ENCODE measurements at places on chromosomes 16 and 17. TPM values are rescaled to one million over a fixed set of nuclear protein-coding genes. Genes with fewer than 3 reads are reported as not detected.

GRCh38 chr17:72614871-72615626 is 477.4 kb downstream of the SLC39A11 start:
- no peak for DNase-seq

- DNase-seq: no peak
Observed at GRCh38 chr16:84362471-84362941, 5.8 kb upstream of the ATP2C2 start.

IL17C gene
- 0.86 TPM for total RNA-seq

- DNase-seq: no peak
Observed at GRCh38 chr16:4679850-4680636, 13.3 kb upstream of the NUDT16L1 start.

DNA sequence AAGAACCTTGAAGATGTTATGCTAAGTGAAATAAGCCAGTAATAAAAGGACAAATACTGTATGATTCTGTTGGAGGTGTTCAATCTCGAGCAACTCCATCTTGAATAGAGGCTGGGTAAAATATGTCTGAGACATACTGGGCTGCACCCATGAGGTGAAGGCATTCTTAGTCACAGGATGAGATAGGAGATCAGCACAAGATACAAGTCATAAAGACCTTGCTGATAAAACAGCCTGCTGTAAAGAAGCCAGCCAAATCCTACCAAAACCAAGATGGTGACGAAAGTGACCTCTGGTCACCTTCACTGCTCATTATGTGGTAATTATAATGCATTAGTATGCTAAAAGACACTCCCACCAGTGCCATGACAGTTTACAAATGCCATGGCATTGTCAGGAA is 98.1 kb downstream of the RGS9 start:
- DNase-seq: no peak

- DNase-seq: no peak
Observed at GRCh38 chr16:50059111-50059510, 6.7 kb upstream of the HEATR3 start.

MMP2 gene
- not detected for total RNA-seq

DNA sequence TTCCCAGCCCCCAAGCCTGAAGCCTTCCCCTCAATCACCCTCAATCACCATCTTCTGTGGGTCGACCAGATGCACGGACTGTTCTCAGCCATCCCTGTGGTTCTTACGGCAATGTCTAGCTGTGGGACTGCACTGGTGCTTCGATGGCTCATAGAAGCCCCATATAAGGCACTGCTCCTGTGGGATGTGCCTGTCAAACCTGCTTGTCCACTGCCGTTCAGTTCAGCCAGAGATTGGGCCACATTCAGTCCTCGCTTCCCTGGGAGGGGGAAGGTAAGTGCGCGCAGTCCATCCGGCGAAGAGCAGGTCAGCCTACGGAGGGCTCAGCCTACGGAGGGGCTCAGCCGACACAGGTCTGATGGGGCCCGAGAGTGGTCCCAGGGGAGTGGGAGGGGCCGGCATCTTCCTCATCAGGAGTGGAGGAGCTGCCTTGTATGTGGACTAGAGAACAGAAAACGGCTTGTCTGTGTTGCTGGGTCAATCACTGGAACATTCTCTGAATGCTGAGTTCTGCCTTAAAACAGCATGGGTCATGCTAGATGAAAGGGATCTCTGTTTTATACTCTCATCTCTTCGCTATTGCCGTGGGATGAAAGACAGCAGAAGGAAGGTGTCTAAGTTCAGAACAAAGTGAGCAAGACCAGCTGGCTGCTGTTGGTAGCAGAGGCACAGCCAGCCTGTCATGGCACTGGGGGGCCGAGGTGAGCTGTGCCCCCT is at the start of gene CARD14:
Gene CARD14, plus strand, starts transcription at position 247 of the 717 bp plus-strand sequence. CDS start 11,409 bp downstream, outside the sequence.
- DNase-seq: no peak

DNA sequence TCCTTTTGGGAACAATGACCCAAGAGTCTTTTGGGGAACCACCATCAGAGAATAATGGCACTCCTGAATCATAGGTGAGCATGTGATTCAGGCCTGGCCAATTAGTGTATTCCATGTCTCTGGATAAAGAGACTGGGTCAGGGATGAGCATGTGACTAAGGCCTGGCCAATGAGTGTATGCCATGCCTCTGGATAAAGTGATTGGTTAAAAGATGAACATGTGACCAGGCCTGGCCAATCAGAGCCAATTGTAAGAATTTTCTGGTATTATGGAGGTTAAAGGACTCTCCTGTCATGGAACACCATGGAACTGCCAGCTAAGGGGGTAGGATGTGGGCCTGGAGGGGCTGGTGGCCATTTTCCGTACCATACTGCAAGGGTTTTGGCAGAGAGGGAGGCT is 194.3 kb downstream of the C16orf78 start:
- DNase-seq: peak; percentile 5

GRCh38 chr16:5549802-5550201 is 452.2 kb upstream of the EEF2KMT start:
- no peak for DNase-seq

GRCh38 chr16:86951041-86951822 is 366.0 kb downstream of the C16orf95 start:
- DNase-seq: no peak

KCNH6 gene
- not detected for total RNA-seq

DNA sequence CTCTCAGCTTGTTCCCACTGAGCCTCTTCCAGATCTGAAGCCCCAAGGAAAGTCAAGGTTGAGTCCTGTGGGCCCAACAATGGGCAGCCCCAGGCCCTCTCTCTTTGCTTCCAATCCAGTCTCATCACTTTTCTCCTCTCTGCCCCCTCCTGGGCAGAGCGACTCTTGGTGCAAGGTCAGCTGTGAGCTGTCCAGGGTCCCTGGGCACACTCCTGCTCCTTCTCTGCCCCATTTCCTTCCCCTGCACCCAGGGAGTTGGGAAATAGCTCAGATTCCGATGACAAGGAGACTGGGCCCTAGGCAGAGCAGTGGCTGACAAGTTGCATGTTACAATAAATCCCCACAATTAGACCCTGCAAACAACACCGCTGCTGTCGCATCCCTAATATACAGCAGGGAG is 16.1 kb upstream of the CRHR1 start:
- DNase-seq: no peak

- DNase-seq: no peak
Observed at GRCh38 chr16:76946879-76947278, 244.1 kb upstream of the MON1B start.

GRB7 gene
- total RNA-seq: not detected

GRCh38 chr17:16239931-16240330 is 22.9 kb downstream of the PIGL start:
- no peak for DNase-seq

DNA sequence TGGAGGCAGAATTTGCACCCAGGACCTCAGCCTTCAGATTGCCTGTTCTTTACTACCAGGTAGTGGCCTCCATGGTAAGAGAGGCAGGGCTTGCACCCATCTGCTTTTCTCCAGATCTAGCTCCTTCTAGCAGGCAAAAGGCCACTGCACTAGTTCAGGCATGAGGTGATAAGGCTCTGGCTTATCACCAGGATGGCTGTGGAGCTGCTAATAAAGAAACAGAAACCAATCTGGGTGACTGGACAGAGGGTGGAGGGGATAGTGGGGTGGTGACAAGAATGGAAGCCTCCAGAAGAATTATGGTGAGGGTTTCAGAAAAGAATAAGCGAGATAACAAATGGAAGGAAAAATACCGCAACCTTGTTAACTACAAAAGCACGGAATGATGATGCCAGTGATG is 15.5 kb upstream of the SUPT4H1 start:
- DNase-seq: no peak

- DNase-seq: no peak
Observed at GRCh38 chr17:9116861-9117568, 95.7 kb downstream of the NTN1 start.

GRCh38 chr16:78034530-78034929 is 12.2 kb downstream of the CLEC3A start:
- DNase-seq: no peak

GRCh38 chr17:32382526-32383223 is 32.7 kb downstream of the ZNF207 start:
- no peak for DNase-seq

- DNase-seq: no peak
Observed at GRCh38 chr16:4053301-4053845, 62.9 kb downstream of the ADCY9 start.

OTOP2 gene
- total RNA-seq: not detected

GRCh38 chr16:46648656-46649055 is 27.5 kb upstream of the SHCBP1 start:
- DNase-seq: no peak

CHST4 gene
- total RNA-seq: 0.28 TPM

DNA sequence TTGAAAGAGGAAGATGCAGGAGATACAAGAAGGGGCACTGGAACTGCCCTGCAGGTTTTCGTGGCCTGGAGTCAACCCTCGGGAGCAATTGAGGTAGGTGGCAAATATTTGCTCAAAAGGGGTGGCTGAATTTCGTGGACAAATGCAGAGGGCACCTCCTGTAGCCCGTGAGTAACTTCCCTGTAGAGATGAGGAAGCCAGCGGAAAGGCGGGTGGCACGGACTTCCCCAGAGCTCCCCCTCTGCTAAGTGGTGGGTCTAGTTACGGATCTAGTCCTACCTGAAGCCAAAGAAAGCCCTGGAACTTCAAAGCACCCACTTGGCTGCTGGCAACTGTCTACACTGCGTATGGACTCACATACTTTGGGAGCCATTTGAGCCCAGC is 1.0 kb upstream of the ATP2C2 start:
- DNase-seq: no peak

NT5M gene
- 14.0 TPM for total RNA-seq

GINS2 gene
- total RNA-seq: 142 TPM

GRCh38 chr16:57938936-57939871 is 31.7 kb downstream of the CNGB1 start:
- no peak for DNase-seq

- DNase-seq: no peak
Observed at GRCh38 chr16:20104563-20105183, 31.0 kb upstream of the GPR139 start.

NPTX1 gene
- total RNA-seq: not detected
